Stimulated activated CD8-positive, alpha-beta memory T cell treated with anti-CD3 and anti-CD28 coated beads, Interleukin-2, amount 100 ng/mL, for 48 hours (primary cell): ENCODE measurements at places on chromosomes 5 and 9.

- DNase-seq, result no peak
Observed at GRCh38 chr9:6938873-6939272, 181.1 kb downstream of the KDM4C start.

GRCh38 chr9:93677048-93677571, 100.7 kb downstream of the PHF2 start:
- DNase-seq, result no peak

GRCh38 chr5:124341066-124341858, 405.2 kb downstream of the ZNF608 start:
- DNase-seq, result no peak

- DNase-seq, result no peak
Observed at GRCh38 chr5:87413343-87413645, 564 bp upstream of the CCNH start.

DNA sequence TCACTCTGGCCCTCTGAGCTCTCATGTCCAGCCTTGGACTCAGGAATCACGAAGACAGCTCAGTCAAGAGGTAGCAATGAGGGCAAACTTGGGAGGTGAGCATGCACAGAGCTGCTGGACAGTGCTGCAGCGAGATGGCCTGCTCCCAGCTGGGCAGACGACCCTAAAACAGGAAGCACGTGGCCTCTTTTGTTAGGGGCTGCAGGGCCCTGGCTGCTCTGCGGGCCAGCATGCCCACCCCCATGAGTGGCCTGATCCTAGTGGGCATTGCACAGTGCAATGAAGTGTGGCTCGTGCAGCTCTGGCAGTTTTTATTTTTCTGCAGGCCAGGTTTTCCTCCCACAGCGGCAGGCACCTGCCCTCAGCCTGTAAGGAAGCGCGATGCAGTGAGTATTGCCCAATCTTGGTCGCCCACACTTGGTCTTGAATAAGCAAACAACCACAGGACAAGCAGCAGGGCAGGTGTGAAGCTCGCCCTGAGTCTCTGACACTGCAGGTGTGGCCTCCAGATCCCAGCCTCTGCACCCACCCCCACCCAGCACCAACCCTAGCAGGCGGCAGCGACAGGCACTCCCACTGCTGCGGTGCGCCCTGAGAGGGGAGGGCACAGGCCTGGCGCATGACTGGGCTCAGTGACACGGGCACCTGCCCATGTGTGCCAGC, 60.8 kb downstream of the SEMA4D start:
- DNase-seq, result no peak

DNA sequence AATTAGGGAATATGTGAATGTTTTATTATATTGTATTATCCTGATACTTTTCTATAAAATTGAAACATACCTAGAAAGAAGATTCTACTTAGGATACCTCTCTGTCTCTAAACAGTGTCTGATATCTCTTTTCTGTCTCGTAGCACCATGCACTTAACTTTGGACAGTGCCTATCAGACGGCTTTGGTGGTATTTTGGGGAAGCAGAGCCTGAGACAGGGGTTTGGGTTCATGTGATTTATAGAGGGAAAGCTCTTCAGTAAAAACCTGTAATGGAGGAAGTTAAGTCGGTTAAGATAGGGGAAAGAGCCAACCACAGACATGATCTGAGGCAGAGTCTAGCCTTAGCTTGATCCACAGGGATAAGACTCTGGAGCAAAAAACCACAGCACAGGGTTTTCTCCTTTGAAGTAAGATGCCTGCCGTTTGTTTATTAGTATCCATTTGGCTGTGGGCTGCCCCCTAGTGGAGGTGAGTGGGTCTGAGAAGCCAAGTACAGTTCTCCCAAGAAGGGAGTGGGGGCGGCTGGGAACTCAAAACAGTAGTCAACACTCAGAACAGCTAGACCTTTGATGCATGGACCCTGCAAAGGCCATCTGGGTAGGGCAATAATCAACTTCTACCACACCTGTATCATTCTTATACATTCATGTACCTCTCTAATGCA, 141.2 kb upstream of the ASTN2 start:
- DNase-seq, result peak; percentile 6

GRCh38 chr5:170743876-170744212, 39.7 kb upstream of the GABRP start:
- no peak for DNase-seq

- DNase-seq, result no peak
Observed at GRCh38 chr9:13382595-13382994, 103.1 kb upstream of the MPDZ start.

- DNase-seq, result no peak
Observed at GRCh38 chr9:30280229-30280900, 2104.1 kb upstream of the ACO1 start.

GRCh38 chr9:106684940-106685695, 177.8 kb upstream of the ZNF462 start:
- no peak for DNase-seq

DNA sequence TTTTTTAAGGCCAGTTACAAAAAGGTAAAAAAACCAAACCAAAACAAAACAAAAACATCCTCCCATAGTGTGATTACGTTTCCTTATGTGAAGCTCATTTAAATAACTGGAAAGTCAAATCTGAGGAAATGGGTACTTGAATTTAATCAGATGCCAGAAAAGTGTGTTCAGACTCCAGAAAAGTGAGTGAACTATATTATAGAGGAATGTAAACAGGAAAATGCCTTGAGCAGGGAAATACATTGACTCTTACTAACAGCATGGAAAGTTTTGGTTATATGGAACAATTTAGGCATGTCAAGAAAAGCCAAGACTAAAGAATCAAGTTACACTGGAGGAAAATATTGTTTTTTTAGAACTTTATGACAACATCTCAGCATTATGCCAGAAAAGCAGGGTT, 37.8 kb upstream of the RNF20 start:
- no peak for DNase-seq

- DNase-seq, result no peak
Observed at GRCh38 chr5:15103130-15103529, 231.6 kb upstream of the ANKH start.

DNA sequence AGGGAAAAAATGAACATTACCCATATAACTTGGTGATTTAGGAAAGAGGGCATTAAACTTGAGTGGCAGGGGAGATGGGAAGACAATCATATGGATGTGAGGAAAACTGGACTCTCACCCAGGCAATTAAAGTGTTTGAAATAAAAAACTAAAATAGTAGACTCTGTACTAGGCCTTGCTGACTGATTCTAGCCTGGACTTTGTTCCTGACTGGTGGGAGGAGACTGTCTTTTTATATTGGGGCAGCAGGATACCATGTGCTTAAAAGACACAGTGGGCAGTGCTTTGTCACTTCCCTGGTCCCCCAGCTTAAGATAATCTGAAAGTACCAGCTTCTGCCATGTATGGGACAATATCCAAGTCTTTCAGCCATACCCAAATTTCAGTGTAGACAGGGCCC, 107.0 kb downstream of the ACTL7B start:
- no peak for DNase-seq

- DNase-seq, result no peak
Observed at GRCh38 chr9:121322037-121322736, 47.9 kb downstream of the STOM start.

GRCh38 chr5:126858441-126858840, 81.5 kb downstream of the LMNB1 start:
- no peak for DNase-seq

- DNase-seq, result no peak
Observed at GRCh38 chr5:31639481-31640411, 815 bp downstream of the PDZD2 start.

- DNase-seq, result no peak
Observed at GRCh38 chr5:180078348-180078747, 6.8 kb upstream of the RNF130 start.

DNA sequence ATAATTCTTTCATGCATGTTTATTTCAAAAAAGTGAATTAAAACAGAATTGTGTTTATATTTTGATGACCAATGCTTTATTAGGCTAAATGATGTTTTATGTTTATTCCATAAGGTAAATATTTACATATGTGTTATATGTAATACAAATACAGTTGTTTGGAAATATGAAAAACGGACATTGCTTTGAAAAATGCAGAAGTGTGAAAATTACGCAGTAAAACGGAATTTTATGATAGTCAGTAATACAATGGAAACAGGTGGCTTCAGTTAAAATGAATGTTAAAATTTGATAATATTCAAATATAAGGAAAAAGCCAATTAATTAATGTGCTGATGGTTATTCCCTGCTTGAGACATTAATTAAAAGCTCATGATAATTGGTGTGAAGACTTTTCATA, 1633.8 kb downstream of the MAT2B start:
- no peak for DNase-seq

- no peak for DNase-seq
Observed at GRCh38 chr9:72477930-72478518, 43.4 kb upstream of the TMC1 start.

DNA sequence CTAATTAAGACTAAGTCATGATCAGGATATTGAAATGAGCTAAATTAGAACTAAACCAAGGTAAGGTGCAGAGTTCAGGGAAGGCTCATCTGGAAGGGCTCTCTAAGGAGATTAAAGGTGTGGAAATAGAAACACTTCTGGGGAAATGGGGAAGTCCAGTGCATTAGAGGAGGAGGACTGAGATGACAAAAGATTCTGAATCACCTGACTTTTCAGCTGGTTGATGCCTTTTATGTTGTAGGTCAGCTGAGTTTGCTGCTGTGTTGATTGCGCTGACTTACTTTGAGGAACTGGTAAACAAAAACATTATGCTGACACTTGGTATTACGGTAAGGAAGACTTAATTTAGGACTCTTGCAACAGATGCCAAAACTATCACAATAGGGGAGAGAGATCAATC, 23.8 kb downstream of the IFNA5 start:
- DNase-seq, result no peak

DNA sequence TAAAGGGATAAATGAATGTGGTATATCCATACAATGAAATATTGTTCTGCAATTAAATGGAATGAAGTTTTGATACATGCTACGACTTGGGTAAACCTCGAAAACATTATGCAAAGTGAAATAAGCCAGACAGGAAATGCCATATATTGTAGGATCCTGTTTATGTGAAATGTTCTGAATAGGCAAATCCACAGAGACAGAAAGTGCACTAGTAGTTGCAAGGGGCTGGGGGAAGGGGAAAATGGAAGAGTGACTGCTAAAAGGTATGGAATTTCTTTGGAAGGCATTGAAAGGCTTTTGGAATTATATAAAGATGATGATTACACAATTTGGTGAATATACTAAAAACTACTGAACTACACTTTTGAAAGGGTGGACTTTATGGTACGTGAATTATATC, 97.0 kb downstream of the FOXD1 start:
- no peak for DNase-seq

DNA sequence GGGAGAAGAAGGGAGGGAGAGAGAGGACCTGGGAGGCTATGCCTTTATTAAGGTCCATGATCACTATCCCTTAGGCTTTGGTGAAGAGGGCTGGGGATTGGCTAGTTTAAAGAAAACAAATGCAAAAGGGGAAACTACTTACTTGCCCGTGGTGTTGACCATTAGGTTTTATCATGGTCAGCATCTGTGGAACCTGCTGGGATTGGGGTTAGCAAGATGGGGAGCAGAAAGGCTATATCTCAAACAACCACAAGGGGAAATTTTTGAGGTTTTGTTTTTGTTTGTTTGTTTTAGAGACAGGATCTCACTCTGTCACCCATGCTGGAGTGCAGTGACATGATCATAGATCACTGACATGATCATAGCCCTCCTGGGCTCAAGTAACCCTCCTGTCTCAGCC, 9.0 kb upstream of the RAD23B start:
- no peak for DNase-seq

DNA sequence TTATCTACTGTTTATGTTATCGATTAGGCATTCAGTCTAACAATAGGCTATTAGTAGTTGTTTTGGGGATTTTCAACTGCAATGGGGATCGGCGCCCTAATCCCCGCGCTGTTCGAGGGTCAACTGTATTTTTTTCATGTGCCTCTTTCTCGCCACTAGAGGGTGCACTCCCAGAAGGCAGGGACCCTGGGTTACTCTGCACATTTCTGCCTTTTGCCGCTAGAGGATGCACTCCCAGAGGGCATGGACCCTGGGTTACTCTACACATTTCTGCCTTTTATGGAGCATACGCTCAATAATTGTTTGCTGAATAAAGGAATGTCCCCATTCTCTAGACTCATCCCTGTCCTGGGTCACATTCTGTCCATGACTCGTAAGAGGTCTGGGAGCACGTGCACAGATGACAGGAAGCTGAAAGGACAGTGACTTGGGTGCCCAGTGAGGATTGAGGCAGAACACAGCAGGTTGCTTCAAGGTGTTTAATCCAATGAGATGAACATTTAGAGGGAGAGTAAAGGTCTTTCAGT, 27.9 kb upstream of the RECK start:
- DNase-seq, result peak; percentile 20

- no peak for DNase-seq
Observed at GRCh38 chr5:131084436-131084835, 80.6 kb downstream of the HINT1 start.

DNA sequence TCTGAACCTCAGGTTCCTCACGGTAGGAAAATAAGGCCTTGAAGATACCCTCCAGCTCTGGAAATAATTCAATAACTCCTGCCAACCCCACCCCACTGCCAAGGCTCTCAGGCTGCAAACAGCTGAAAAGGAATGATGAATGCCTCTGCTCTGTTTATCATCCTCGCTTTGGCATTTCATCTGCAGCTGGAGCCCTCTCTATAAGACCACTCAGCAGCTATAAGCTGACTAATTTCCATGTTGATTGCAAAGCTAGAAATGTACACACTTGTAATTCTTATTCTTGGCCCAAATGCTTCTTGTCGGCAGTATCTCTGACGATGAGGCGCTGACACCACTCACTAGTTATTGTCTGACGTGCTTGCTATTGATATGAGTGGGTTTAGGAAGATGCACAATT, 408.4 kb upstream of the NMUR2 start:
- no peak for DNase-seq

DNA sequence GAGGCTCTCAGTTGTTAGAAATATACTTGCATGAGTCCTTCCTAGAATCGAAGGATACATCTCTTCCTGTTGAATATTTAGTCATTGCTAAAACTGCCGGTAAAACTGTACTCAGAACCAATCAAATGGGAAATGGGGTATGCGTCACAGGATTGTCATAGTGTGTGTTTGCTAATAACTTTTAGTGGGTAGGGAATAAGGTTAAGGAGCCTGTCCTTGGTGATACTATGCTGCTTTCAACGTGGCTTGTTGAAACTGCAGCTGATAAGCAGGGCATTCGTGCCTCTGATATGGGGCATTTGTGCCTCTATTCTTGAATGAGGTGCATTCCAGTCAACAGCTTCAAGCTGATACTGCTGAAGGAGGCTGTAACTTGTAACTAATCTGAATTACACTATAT, 26.6 kb downstream of the HABP4 start:
- DNase-seq, result no peak
